ENCODE measurements at places on chromosomes 13 and 19.

DNA sequence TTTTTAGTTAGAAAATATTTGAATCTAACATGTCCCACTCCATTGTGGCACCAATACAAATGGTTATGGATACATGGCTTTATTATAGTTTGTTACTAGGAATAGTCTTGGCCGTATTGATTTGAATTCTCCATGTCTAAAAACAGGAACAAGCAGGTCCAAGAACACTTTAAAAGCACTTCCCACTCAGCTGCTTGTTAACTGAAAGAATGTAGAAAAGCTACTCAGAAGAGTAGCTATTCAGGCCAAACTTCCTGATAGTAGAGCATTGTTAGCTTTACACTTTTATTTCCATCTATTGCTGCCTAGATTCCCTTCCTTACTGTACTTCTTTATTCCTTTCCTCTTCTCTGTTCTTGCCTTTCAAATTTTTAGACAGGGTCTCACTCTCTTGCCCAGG, 6.9 kb downstream of the PIBF1 start:
- DNase-seq: no peak

- no peak for DNase-seq
These were observed 13.6 kb downstream of the TSSK6 start for GRCh38 chr19:19501798-19502197.

DNA sequence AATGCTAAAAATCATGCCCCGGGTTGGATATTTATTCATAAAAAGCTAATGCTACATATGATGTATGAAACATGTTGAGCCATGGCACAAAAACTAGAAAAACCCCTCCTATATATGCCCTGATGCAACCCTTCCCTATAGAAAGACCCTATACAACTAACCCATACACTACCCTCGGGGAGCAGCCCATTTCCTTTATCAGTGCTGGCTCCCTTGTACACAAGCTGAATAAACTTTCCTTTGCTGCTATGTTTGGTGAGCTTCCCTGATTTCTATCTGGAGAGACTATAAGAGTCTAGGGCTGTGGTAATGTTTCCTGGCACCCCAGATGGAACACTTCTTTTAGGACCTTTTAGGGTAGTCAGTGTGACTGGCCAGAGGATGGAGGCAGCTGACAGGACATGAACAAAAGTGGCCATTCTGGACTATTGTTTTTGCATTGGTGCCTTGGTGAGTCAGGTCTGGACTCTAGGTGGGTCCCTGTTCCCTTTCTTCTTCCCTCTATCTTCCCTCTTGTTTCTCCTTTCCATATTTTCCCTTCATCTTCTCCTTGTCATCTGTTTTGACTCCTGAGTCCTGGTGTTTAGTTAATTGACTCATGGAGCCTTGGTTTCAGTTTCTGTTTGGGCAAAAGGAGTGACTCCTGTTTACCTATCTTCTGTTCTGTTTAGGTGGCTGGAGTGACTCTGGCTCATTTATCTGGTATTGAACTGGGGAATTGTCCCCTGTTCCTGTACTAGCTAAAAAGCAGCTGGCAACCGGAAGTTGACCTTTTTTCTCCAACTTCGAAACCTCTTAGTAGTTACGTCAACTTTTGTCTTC, 1321.8 kb upstream of the PCDH9 start:
- DNase-seq: no peak

DNA sequence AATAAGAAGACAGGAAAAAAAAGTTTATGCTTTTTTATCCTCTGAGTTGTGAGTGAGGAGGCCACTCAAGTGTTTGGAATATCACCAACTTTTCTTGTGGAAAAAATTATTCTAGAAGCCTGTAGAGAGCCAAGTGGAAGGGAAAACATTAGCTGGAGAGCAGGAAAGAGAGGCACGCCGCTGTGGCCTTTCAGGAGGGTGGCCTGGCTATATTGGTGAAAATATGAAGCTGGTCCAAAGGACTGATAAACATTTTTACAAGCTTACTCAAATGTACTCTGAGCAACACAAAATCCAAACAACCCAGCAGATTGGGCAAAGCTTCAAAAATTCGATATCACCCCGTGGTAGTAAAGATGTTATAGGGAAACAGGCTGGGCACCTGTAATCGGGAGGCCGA, 2.3 kb upstream of the EIF3G start:
- DNase-seq: no peak

DNA sequence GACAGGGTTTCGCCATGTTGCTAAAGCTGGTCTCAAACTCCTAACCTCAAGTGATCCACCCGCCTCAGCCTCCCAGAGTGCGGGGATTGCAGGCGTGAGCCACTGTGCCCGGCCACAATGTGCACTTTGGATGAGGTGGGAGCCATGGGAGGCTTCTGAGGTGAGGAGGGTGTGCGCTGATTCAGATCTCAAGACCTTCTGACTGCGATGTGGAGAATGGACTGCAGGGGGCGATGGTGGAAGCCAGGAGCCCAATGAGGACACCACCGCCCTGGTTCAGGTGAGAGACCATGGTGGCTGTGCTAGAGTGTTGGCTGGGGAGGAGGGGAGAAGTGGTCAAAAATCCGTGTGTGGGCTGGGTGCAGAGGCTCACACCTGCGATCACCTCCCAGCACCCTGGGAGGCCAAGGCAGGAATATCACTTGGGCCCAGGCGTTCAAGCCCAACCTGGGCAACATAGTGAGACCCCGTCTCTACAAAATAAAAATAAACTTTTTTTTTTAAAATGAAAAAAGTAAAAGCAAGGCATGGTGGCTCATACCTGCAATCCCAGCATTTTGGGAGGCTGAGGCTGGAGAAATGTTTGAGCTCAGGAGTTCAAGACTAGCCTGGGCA, 5.6 kb downstream of the INAFM1 start:
- DNase-seq: no peak

- no peak for DNase-seq
These were observed 21.3 kb downstream of the DNAJC3 start for GRCh38 chr13:95698047-95698749.

- DNase-seq: no peak
These were observed 17.1 kb upstream of the IGLON5 start for GRCh38 chr19:51294211-51294976.

DNA sequence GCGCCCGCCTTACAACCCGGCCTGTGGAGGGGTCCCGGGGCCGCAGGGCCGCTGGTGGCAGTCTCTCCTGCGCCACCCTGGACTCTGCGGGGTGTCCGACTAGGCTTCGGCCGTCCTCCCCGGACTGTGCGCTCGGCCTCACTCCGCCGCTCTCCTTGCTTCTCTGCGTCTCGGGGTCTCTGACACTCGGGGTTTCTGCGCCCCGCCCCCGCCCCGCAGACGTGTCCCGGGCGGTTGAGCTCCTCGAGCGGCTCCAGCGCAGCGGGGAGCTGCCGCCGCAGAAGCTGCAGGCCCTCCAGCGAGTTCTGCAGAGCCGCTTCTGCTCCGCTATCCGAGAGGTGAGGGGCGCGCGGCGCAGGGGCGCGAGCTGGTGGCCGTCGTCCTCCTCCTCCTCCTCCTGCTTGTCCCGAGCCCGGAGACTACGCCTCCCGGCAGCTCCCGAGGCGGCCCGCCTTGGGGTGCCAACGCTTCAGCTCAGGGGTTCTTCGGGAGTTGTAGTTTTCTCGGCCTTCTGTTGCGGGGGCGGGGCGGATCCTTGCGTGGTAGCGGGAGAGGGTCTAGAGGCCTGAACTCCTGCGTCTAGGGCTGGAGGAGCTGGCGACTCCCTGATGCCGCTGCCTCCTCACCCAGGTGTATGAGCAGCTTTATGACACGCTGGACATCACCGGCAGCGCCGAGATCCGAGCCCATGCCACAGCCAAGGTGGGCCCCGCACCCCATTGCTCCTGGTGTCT, 627 bp downstream of the LIN7B start:
- DNase-seq: no peak

- DNase-seq: no peak
These were observed 14.8 kb upstream of the UFM1 start for GRCh38 chr13:38334845-38335244.
